ENCODE measurements at places on chromosomes 5 and 9.

- no peak for DNase-seq
Measured at GRCh38 chr5:103035701-103036100, 84.2 kb downstream of the GIN1 start.

DNA sequence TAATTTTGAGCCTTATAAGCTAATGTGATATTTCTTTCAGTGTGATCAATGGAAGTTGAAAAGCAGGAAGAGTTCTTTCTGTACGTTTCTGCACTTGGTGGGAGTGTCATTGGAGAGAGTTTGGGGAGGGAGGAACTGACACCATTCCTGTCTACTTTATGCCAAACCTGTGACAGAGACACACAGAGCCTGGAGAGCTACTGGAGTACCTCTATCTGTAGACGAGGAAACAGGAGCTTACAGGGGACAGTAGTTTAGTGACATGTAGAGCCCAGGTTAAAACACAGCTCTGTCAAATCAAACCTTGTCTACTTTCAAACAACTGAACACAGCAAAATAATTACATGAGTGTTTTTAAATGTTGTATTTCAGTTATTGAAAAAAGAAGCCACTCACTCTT, 103.6 kb downstream of the PDE4D start:
- no peak for DNase-seq

GRCh38 chr5:135141303-135142268, 107.6 kb upstream of the PITX1 start:
- DNase-seq, result peak; percentile 28

- DNase-seq, result no peak
Measured at GRCh38 chr9:131246618-131247017, 29.7 kb downstream of the FAM78A start.

- DNase-seq, result no peak
Measured at GRCh38 chr9:128118472-128118857, 9.1 kb downstream of the PTGES2 start.

GRCh38 chr5:10849278-10849677, 88.2 kb upstream of the DAP start:
- DNase-seq, result no peak

DNA sequence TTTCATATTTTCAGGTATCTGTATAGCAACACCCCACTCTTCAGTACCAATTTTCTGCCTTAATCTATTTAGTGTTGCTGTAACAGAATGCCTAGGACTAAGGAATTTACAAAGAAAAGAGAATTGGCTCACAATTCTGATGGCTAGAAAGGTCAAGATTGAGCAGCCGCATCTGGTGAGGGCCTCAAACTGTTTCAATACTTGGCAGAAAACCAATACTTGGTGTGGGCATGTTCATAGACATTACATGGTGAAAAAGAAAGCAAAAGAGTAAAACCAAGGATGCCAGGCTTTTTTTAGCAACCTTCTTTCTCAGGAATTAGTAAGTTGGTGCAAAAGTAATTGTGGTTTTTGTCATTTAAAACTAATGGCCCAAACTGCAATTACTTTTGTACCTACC, 1041.1 kb upstream of the CDH6 start:
- no peak for DNase-seq

GRCh38 chr9:135184181-135185053, 96.9 kb downstream of the OLFM1 start:
- DNase-seq, result no peak

DNA sequence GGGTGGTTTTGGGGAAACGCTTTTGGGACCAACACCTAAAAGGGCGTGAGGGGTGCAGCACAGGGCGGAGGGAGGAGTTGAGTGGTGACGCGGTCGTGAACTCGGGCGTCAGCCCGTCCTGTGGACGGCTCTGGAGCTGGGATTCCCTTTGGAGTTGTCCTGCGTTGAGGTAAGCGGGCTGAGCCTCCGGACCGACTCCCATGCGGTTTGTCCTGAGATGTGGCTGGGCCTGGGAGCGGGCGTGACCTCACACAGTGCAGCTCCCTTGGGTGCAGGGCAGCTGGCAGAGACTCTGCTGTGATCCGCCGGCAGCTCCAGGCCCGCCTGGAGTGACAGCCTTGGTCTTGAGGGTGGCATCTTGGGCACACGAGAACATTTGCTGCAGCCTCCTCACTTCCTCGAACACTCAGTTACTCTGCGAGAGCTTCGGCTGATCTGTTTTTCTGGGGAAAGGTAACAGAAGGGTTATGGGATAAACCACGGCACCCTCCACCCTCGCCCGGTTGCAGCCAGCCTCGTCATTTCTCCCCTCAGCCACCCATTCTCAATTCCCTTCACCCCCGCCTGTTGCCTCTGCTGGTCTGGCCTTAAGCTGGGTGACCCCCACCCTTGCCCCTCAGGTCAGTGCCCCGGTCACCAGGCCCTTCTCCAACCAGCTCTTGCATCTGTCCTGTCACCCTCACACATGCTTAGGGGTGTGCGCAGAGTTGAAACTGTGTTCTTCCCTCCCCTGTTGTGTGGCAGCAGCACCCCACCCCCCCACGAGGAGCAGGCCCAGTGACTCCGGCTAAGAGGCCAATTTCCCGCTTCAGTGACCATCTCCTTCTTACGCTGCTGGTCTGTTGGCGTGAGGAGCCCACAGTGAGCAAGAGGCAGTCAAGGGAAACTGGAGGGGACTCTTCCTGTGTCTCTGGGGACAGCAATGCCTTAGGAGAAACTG, 94.2 kb upstream of the COL5A1 start:
- DNase-seq, result no peak

DNA sequence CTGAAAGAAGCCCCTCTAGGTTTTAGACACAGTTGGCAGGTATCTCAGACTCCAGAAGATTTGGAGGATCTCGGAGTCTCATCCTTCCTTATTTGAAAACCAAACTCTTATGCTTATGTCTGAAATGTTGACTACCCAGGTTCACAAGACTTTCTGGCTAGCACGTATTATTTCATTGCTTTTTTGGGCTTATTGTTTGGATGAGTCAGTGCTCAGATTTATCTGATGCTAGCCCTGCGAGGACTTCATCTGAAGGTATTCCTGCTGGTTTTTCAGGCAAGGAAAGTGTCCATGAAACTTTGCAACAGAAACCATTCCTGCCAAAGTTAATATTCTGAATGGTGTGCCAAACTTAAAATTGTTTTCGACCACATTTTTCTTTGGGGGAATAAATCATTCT, 8.5 kb downstream of the OSTF1 start:
- DNase-seq, result no peak

- no peak for DNase-seq
Measured at GRCh38 chr5:165029099-165029870, 1523.9 kb downstream of the MAT2B start.

DNA sequence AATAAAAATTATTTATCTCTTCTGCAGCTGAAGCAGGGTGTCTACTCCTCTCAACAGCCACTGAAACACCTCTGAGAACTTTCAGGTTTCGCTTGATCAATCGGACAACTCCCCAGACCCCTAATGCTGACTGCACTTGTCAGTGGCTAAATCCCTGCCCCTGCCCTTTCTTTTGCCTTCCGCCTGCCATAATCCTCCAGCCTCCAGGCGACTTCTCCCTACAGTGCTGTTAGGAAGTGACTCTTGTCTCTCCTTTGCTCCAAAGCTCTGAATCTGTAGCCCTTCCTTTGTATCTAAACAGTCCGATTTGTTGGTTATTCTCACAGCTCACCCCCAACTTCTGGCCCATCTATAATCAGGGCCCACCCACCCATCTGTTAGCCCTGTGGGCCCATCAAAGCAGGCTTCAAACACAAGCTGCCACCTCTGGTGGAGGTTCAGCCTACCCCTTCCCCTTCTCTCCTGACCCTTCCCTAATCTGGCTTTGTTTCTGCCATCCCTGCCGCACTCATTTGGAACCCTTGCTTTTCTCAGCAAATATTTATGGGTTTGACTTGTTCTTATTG, 53.7 kb upstream of the IFNK start:
- DNase-seq, result no peak

DNA sequence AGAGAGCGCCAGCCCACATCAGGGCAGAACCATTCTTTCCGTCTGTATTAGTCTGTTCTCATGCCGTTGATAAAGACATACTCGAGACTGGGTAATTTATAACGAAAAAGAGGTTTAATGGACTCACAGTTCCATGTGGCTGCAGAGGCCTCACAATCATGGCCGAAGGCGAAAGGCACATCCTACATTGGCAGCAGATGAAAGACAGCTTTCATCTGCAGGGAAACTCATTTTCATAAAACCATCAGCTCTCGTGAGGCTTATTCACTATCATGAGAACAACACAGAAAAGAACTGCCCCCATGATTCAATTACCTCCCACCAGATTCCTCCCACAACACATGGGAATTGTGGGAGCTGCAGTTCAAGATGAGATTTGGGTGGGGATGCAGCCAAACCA, 4.7 kb upstream of the FSD1L start:
- no peak for DNase-seq

DNA sequence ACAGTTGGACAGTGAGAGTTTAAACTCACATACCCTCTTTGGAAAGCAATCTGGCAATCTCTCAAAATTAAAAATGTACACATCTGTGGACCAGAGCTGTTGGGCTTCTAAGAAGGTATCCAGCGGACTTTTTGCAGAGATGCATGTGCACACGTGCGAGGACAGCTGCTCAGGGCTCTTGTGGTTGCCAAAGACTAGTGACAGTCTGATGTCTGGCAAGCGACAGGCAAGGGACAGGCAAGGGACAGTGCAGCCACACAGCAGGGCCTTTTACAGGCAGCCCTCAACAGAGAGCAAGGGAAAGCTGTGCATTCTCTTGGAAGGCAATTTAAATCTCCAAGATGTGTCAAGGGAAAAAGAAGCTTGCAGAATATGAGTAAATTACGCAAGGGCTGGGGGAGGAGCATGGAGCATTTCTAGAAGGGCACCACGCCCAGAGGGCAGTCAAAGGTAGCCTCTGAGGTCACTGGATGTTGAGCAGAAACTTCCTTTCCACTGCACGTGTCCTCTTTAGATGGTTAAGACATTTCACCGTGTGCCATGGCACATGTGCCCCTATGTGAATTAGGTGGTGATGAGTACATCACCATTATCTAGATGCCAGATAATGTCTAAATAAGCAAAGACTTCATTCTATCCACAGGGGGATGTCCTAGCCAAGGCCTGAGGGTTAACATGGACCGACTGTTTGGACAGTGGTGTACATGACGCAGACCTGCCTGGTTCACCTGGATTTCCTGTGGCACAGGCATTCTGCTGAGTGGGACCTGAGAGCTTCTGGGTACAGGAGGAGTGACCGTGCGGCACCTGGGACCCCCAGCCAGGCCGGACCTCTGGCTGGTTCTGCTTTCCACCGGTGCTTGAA, 9.1 kb downstream of the GFPT2 start:
- DNase-seq, result no peak

- DNase-seq, result no peak
Measured at GRCh38 chr9:72937545-72937944, 15.3 kb downstream of the ALDH1A1 start.

- DNase-seq, result peak; percentile 44
Measured at GRCh38 chr9:137453643-137454081, 5.5 kb downstream of the NSMF start.

DNA sequence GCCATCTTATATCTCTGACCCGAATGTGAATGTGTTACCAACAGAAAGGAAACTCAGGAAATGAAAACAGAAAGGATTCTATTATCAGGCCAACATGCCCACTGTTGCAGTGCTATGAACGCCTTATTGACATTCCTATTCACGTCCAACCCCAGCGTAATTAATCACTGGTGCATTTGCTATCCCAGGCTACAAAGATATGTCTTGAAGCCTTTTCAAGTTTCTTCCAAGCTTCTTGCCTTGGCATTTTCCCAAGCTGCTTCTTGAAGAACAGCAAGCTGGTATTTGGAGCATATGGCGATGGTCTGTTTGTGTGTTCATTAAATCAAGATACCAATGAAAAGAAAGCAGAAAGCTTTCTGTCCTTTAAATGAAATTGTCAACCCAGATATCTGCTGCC, 579.2 kb upstream of the ZNF462 start:
- no peak for DNase-seq

- DNase-seq, result peak; percentile 47
Measured at GRCh38 chr5:5141625-5142525, 1.7 kb downstream of the ADAMTS16 start.

DNA sequence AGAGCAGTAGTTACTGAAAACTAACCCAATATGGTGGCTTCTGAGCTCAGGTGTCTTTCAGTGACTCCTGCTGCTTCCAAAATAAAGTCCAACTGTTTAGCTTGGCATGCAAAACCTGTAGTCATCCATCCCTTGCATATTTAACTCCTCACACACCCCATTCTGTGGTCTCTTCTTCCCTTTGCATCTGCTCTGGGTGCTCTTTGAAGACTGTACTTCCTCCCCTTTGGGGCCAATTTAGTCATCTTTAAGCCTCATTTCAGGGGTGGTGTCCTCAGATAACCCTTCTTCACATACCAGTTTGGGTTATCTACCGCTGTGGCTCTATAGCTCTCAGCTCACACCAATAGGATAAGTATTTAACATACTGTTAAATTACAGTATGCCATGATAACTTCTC, 209.9 kb upstream of the DMRT1 start:
- peak; percentile 16 for DNase-seq

DNA sequence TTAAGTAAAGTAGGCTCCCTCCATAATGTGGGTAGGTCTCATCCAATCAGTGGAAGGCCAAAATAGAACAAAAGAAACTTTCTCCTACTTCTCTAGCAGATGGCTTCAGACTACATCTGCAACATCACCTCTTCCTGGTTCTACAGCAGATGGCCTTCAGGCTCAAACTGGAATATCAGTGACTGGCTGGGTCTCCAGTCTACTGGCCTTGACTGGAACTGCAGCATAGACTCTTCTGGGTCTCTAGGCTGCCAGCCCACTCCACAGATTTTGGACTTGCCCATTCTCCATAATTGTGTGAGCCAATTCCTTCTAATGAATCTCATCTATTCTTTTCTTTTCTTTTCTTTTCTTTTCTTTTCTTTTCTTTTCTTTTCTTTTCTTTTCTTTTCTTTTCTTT, 64.8 kb downstream of the ACER2 start:
- no peak for DNase-seq

GRCh38 chr5:62547945-62548630, 30.5 kb upstream of the LRRC70 start:
- DNase-seq, result no peak

DNA sequence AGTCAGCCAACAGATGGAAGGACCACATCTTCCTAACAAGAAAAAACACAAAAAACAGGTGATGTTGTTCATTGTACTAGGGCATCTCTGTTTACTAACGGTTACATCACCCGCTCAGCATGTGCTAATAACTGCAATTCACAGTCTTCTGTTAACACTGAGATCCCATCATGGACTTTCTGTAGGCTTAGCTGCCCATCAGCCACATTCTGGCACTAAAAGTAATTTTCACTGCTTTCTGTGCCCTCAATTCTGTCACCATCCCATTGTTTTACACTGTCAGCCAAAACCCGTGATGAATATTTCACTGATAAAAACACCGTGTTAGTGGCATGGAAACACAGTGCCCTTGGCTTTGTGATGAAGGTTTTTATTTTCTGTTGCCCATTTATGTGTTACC, 64.6 kb downstream of the CAST start:
- DNase-seq, result no peak

- peak; percentile 58 for DNase-seq
Measured at GRCh38 chr5:96661855-96662724, at the start of gene CAST. CAST (plus strand) TSS chr5:96662376; CDS start chr5:96662423, 47 bp downstream.

DNA sequence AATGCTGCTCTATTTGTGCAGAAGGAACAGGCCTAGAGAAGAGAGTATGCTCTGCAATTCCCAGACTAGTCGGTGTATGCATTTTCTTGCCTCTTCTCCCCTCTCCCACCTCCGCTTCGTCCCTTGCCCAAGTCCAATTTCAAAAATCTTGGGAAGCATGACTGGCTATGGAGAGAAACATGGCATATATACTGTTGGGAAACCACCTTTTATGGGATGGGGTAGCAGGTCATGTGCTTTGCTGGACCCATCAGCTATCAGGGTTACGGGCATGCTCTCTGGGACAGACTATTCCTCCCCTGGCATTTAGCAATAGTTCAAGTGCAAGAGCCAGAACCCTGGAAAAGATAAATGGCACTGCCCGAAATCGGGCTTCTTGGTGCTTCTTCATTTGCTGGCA, 12.0 kb downstream of the ISL1 start:
- DNase-seq, result no peak
